ENCODE measurements at places on chromosomes 7 and 10.

GRCh38 chr7:24241206-24241605 lies 42.8 kb upstream of the NPY start:
- DNase-seq: no peak

DNA sequence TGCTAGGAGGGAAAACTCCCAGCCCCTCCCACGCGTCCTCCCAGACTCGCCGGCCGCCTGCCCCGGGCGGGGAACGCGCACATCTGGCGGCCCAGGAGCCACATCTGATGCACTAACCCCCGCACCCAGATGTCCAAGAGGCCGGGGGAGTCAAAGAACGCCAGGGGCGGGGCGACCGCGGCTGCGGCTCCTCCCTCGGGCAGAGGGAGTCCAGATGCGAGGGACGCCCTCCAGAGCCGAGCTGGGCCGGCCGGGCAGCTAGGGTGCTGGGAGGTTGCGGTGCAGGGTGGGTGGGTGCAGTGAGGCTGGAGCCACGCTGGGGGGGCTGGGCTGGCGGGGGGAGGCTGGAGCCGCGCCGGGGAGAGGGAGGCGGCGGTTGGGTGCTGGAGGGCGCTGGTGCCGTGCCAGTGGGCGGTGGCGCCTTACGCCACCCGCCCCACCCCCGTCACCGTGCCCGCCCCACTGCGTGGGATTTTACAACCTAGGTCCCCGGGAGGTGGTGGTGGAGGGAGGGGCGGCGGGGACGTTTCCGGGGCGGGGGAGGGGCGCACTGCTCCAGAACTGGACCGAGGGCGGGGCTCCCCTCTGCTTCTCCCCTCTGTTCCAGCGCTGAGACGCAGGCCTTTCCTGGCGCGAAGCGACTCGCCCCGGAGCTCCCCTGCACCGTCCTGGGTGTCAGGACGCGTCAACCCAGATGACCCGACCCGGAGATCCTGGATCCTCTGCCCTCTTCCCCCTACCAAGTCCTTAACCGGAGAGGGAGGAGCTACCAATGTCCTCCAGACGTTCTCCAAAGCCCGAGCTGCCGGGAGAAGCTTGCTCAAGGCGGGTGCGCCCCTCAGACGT lies 109.1 kb downstream of the REEP3 start:
- DNase-seq: peak; percentile 53

GRCh38 chr10:96608262-96608661 lies 21.4 kb upstream of the TM9SF3 start:
- DNase-seq: no peak

- no peak for DNase-seq
Observed at GRCh38 chr7:66905689-66906088, 15.3 kb upstream of the TMEM248 start.

DNA sequence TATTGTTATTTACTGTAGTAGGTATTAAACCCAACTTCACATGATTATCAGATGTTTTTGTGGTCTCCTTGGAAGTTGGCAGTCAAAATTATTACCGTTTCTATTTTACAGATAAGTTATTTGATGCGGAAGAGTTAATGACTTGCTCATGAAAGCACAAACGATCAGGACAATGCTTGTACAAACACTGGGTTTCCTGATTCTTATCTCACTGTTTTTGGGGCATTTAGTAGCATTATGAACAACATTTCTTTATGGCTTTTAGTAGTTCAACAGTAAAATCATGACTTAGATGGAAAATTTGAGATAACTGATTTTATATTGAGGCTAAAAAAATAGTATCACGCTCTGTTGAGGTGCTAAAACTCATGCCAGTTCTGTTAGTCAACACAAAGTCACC lies 361.5 kb upstream of the MBL2 start:
- no peak for DNase-seq

DNA sequence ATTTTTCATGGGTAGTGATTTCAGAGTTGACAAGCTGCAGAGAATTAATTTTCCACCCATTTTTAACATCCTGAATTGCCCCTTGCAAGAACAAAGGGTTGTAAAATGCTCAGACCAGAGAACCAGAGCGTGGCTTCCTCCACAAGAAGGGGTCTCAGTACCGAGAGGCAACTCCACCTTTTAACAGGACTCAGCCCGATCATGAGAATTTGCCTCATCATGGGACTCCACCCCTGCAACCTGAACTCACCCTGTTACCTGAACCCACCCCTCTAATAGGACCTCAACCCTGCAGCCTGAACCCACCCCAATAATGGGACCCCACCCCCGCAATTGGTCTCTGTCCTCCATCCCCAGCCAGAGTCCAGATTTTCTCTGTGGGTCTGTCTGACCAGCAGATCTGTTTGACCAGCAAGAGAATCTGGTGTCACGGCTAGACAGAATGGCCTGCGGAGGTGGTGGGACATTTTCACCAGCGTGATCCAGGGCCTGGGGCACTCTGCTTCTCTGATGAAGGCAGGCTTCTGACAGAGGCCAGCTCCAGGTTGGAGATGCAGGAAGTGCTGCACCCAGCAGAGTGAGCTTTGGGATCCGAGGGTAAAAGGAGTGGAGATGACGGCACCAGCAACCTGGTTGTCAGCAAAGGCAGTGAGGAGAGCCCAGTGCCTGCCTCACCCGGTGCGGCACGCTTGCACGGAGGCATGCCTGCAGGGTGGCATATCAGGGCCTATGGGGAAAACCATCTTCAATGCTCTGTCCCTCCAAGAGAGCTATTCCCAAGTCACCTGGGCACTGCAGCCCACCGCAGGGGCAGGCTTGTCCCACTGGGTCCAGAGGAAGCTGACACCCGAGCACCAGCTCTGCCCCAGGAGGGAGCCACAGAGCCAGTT lies 136.6 kb downstream of the TCERG1L start:
- DNase-seq: no peak

DNA sequence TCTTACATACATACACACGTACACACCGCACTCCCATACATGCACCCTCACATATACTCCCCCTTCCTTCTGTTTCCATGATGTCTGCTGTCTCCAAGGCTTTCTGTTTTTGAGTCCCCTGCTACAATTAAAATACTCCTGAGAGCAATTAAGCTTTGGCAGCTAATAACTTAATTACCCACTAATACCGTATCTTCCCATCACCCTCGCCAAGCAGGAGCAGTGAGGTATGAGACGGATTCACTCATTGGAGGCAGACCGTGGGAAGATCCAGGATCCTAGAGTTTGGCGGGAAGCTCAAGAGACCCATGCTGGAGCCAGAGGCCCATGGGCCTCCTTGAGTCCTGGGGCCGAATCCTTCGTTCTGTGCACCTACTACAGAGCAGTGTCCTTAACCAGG lies 1.7 kb upstream of the CALN1 start:
- DNase-seq: no peak

DNA sequence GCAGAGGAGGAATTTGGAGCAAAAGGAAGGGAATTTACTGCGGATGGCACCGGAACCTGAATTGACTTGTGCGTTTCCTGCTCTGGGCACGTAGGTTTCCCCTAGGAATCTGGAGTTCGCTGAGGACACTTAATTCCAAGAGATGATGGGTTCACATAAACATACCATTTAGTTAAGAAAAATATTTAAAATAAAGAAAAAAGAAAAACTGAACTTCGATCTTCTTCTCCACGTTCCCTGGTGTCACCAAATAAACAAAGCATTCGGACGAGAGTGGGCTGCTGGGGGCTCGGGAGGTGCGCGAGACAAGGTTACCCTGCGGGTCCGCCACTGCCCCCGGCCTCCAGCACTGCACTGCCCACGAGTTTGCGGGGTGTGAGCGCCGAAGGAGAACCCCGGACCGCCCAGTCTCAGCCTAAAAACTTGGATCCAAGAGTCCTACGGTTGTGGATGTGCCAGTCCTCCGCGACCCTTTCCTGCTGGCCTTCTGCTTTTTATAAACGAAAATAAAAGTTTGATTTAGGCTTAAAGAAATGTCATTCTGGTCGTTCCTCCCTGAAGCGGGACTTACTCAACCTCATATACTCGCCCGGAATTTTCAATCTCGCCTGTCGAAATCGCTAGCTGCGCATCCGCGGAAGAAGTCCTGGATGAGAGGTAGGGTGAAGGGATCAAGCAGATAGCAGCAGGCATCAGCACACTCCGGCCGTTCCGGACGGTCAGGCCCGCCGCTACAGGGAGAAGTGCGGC lies 30.3 kb downstream of the SKIDA1 start:
- DNase-seq: no peak

GRCh38 chr7:16051561-16052255 lies 365.2 kb upstream of the MEOX2 start:
- no peak for DNase-seq

GRCh38 chr10:122639801-122640200 lies 59.8 kb downstream of the C10orf120 start:
- no peak for DNase-seq

GRCh38 chr7:148524479-148525224 lies 65.9 kb upstream of the C7orf33 start:
- no peak for DNase-seq

- no peak for DNase-seq
Observed at GRCh38 chr10:72796042-72796441, 97.5 kb upstream of the OIT3 start.

GRCh38 chr7:103075337-103075918 lies 488 bp downstream of the ARMC10 start:
- DNase-seq: peak; percentile 47

DNA sequence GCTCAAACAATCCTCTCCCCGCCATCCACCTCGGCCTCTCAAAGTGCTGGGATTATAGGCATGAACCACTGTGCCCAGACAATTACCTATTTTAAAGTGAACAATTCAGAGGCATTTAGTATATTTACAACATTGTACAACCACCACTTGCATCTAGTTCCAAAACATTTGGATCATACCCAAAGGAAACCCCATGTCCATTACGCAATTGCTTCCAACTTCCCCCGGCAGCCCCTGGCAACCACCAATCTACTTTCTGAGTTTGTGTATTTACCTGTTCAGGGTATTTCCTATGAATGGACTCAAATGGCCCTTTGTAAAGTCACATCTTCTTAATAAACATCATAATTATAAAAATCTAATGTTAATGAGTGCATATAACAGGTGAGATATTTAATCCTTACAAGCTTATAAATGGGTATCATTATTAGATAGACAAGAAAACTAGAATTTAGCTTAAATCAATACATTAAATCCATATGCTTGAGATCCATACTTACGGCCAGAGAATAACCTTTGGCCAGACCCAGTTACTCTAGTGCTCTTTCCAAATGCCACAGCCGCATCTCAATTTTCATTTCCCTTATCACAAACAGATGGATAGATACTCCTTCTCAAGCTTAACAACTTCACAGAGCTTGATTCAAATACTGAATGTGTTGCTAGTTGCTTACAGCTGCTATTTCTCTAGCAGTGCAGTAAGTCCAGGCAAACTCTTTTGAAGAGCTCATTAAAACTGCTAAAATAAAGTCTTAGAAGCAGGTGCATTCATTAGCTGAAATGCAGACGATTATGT lies 133.4 kb upstream of the MKLN1 start:
- DNase-seq: no peak

DNA sequence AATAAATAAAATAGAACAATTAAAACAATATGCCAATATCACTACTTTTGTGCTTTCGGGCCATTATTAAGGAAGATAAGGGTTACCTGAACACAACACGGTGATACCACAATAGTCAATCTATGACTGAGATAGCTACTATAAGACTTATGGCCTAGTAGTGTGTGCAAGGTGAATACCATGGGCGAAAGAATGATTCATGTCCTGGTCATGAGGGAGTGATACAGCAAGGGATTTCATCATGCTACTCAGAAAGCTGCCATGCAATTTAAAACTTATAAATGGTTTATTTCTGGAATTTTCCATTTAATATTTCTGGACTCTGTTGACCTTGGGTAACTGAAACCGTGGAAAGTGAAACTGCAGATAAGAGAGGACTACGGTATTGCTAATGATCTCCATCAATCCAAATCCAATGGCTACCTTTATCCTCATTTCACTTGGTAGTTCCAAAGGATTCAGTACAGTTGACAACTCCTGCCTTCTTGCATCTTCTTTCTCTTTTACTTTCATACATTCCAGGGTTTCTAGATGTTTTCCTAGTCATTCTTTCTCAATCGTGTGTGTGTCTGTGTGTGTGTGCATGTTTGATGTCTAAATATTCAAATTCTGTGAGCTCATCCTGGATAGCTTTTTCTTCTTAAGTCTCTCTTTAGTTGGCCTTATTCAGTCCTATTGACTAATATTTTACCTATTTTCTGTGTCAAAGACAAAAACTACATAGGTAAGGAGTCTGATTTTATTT lies 100.5 kb upstream of the MAGI2 start:
- DNase-seq: no peak

DNA sequence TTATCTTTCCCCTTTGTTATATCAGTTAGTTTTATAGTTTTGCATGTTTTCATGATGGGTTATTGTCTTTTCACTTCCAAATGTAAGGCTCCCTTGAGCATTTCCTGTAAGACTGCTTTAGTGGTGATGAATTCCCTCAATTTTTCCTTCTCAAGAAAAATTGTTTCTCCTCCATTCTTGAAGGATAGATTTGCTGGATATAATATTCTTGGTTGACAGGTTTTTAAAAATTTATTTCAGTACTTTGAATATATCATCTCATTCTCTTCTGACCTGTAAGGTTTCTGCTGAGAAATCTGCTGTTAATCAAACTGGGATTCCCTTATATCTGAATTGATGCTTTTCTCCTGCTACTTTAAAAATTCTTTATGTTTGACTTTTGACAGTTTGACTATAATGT lies 33.3 kb downstream of the SCART1 start:
- no peak for DNase-seq

- DNase-seq: no peak
Observed at GRCh38 chr10:3143791-3144434, 28.7 kb downstream of the PITRM1 start.

DNA sequence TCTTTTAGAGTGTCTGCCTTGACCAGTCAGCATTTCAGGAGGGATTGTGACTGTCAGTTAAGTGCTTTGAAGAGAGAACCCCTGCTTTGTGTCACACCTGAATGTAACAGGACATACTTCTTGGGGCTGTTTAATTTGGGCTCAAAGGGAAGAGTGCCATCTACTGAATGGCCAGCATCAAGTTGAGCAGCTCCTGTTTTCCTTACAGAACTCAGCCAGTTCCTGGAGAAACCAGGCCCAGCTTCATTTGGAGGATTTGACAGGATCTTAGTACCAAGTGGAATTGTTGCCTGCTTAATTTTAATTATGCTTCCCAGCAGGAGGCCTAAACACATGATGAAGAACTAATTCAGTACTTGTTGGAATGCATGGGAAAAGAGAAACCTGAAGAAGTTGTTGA lies 8.3 kb downstream of the ADD3 start:
- no peak for DNase-seq

DNA sequence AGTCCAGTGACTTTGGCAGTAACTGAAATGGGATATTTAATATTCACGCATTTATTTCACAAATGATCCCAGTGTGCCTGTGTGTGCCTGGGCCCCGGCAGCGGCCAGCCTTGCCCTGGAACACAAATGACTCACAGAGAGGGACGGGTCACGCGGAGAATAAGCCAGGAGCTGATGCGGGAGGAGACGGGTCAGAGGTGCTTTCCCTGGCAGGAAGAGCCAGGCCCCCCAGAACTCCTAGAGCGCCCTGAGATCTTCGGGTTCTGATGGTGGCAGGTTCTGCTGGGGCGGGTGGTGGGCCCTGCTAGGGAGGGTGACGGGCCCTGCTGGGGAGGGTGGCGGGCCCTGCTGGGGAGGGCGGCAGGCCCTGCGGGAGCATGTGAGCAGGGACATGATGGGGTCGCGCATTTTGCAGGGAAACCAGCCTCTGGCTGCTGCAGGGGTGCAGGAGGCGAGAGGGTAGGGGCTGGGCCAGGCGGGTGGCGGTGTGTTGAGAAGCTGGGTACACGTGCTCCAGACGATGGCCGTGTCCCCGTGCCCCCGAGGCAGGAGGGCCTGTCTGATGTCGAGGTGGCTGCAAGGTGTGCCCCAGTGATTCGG lies 84.2 kb upstream of the DIP2C start:
- no peak for DNase-seq

- no peak for DNase-seq
Observed at GRCh38 chr10:46542567-46543465, 13.6 kb downstream of the GPRIN2 start.

- DNase-seq: no peak
Observed at GRCh38 chr10:104556831-104557230, 84.3 kb upstream of the SORCS3 start.

All from activated CD8-positive, alpha-beta memory T cell treated with anti-CD3 and anti-CD28 coated beads for 1 hour (primary cell).